GDM1 (cell line): ENCODE measurements at places on chromosomes 1 and 21.

GRCh38 chr1:27554759-27555699 is 48.9 kb downstream of the AHDC1 start:
- DNase-seq = no peak

- no peak for DNase-seq
These were observed 24.3 kb upstream of the MYBPHL start for GRCh38 chr1:109331113-109331512.

DNA sequence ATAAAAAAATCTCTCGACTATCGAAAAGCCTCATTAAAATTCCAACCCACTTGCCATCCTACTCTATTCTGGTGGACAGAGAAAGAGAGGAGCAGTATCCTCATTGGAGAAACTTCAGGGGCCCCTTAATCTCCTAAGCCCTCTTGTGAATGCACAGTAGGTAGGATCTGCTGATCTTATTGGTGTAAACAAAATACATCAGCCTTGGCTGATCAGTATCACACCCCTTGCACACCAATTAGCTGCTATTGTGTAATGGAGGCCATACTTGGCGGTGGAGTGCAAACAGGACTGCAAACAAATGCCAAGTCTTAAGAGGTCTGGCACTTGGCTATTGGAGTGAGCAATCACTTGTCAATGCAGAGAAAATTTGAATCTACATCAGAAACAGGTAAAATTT is 15.7 kb downstream of the VCAM1 start:
- no peak for DNase-seq

- DNase-seq = no peak
These were observed 7.7 kb upstream of the PAFAH2 start for GRCh38 chr1:26005434-26006105.

- no peak for DNase-seq
These were observed 25.4 kb downstream of the NUAK2 start for GRCh38 chr1:205296154-205296553.

DNA sequence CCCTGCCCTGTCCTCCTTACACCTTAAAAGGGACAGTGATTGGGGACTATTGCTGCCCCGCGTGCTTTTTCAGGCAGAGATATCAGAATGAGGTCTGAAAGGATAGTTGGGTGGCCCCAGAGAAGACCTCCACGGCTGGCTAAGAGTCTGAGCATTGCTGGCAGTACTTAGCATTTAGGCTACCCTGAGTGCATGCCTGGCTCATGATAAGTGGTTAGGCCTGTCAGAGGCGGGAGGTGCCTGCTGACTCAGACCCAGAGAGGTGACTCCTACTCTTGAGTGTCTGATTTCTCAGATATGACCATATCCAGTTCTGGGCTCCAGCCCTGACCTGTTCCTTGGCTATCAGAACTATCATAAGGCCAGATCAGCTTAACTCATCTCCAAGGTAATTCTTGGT is 213.7 kb downstream of the PBX1 start:
- no peak for DNase-seq

GRCh38 chr1:9717193-9718005 is 65.9 kb downstream of the PIK3CD start:
- DNase-seq = peak; percentile 72

GRCh38 chr1:226360106-226360746 is 47.7 kb downstream of the PARP1 start:
- no peak for DNase-seq

DNA sequence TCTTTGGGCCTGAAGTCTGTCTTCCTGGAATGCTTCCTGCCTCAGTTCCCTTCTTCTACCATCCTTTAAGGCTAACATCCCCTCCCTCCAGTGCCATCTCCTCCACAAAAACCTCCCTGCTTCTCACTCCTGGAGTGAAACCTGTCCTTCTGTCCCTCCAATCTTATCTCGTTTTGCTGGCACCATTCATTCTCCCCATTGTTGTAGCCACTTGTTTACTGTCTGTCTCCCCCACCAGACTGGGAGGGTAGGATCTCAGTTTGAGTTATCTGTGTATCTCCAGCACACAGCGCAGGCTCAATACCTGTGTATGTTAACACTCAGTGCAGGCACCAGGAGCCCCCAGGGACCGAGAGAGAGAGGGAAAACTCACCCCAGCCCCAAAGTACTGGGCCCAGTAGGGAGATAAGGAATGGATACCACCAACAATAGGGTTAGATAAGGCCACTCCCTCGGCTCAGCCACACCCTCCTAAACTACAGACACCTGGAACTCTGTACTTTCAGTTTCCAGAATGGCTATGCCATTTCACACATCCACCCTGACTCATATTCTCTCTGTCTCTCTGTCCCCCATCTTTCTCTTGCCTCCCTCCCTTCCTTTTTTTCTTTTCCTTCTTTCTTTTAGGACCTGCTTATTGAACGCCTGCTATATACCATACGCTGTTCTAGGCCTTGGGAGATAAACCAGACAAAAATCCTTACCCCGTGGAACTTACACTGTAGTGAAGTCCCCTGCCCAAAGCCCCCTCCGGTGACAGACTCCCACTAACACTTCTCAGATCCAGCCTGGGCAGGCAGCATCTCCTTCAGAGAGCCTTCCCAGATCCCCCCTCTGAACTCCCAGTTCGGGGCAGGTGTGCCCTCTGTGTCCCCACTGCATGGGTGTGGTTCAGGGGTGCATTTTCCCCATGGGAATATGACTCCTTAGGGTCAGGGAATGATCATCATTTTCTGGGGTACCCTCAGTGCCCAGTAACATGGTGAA is 3.3 kb upstream of the SSBP3 start:
- DNase-seq = no peak

GRCh38 chr1:204463125-204464060 is 31.2 kb downstream of the PIK3C2B start:
- DNase-seq = no peak

- DNase-seq = no peak
These were observed 119.1 kb upstream of the RUNX3 start for GRCh38 chr1:25049190-25049589.

DNA sequence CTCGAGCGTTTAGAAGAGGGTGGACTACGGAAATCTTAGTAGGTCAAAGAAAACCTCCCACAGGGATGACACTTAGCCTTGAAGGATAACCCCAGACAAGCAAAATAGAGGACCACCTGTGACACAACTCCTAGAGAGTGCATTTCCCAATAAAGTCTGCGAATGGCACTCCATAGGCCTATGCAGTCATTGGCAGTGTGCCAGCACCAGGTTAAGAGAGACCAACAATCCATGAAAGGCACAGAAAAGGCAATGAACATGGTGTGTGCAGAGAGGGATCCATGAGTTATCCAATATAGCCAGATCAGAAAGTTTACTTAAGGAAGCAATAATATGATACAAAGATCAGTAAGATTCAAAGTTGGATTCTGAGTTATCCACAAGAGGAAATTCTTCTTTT is 45.2 kb upstream of the FMO2 start:
- no peak for DNase-seq

- DNase-seq = no peak
These were observed 33.4 kb downstream of the OR2G3 start for GRCh38 chr1:247638781-247639180.

GRCh38 chr1:22075718-22076117 is 23.2 kb downstream of the CDC42 start:
- peak; percentile 29 for DNase-seq

DNA sequence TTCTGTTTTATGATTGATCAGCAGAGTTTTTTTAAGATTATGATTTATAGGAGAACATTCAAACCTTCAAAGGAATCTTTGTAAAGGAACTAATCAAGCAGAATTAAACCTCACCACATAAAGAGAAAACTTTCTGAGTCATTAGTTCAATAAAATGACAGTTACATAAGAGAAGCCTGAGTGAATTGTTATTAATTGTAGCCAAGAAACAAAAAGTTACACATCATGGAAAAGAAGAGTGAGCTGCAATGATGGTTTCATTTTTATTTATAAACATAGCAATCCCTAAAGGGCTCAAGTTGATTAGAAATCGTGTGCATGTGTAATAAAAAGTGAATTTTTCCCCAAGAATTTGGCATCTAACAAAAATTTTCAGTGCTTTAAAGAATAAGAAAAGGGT is 731.4 kb downstream of the LTN1 start:
- DNase-seq = no peak

GRCh38 chr1:160519642-160520435 is 3.2 kb downstream of the SLAMF6 start:
- DNase-seq = no peak

GRCh38 chr1:165851034-165851658 is 23.7 kb downstream of the UCK2 start:
- no peak for DNase-seq

- no peak for DNase-seq
These were observed 4.2 kb upstream of the PADI1 start for GRCh38 chr1:17200756-17201155.

DNA sequence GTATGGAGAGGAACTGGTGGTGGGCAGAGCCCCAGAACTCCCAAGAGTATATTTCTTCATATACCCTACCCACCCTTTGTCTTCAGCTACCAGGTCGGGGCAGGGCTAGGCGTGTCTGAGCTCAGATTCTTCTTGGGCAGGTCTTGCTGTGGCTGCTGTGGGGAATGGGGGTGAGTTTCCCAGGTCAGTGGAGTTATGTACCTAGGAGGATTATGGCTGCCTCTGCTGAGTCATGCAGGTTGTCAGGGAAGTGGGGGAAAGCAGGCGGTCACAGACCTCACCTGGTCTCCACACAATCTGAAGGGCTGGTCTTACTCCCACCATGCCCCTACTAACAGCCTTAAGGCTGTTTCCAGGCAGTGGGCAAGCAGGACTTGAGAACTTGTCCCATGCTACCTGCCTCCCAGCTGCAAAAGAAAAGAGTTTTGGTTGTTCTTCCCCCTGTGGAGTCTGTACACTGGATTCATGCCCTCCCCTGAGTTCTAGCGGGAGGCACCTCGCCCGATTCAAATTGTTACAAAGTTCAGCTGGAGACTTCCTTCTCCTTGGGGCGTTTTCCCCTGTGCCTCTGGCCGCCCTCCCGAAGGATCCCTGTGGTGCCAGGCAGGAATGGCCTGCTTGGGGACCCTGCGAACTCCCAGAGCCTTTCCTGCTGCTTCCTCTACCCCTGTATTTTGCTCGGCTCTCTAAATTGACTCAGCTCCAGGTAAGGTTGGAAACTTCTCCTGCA is 58.6 kb downstream of the NPHS2 start:
- no peak for DNase-seq

- no peak for DNase-seq
These were observed 404.8 kb downstream of the KCTD3 start for GRCh38 chr1:215971793-215972441.

- DNase-seq = no peak
These were observed 917 bp downstream of the STX12 start for GRCh38 chr1:27773826-27774445.

DNA sequence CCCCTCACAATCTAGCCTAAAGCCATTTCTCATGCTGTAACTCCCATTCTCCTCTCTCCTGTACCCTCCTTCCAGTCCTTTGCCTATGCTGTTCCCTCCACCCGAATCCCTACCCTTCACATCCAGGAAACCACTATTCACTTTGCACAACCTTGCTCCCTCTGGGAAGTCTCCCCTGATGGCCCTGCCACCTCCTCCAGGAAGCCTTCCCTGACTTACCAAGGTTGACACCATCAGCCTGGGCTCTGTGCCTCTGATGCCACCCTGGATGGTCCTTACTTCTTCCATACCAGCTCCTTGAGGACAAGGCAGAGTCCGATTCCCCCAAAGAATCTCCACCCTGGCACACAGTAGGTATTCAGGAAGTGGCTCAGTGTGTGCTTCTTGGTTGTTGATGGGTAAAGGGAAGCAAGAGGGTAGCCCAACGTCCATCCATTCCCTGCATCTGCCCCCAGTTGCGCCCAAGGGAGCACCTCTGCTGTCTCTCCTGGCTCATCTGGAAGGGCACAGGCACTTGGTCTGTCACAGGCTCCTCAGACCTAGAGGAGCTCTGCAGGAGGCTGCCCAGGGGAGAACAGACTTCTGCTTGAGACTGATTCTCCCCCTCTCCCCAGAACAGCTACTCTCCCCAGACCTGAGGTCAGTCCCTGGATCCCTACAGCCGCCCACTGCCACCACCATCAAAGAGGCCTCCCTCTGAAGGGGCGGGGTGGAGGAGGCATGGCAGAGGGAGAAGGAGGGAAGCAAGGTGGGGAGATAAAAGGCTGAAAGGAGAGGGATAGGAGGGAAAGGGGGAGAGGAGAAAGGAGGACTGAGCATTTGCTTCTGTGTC is 36.1 kb upstream of the ZC3H12A start:
- DNase-seq = no peak

DNA sequence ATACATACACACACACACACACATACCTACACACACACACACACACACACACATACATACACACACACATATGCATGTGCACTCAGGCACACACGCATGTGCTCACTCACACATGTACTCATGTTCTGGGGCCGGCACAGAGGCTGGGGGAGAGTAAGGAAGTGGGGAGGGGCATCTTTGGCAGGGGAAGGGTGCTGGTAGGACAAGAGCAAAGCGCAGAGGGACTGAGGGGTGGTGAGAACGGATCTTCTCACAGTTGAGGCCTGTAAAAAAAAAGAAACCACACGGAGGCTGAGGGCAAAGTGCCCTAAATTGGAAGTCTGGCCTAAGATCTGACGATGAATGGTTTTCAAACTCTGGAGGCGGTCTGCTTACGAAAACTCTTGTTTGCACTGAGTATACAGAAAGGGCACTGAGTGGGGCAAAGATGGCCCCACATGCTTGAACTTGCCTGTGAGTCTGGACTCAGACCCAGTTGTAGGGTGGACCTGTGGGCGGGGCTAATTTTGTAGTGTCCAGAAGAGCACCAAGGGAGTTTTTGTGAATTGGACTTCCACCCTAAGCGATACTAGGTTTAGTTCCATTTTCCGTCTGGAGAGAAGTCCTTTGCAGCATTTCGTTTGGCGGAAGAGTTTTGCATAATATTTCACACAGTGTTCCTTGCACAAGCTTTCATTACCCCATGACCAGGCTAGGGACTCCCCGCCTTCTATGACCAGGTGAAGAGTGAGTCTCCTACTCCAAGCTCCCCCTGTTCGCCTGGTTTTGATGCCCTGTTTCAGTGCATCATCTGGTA is 79.3 kb upstream of the LYST start:
- no peak for DNase-seq

- DNase-seq = no peak
These were observed 338.1 kb downstream of the TGFB2 start for GRCh38 chr1:218683242-218683641.

GRCh38 chr1:186768906-186769305 is 59.8 kb upstream of the PLA2G4A start:
- DNase-seq = no peak

DNA sequence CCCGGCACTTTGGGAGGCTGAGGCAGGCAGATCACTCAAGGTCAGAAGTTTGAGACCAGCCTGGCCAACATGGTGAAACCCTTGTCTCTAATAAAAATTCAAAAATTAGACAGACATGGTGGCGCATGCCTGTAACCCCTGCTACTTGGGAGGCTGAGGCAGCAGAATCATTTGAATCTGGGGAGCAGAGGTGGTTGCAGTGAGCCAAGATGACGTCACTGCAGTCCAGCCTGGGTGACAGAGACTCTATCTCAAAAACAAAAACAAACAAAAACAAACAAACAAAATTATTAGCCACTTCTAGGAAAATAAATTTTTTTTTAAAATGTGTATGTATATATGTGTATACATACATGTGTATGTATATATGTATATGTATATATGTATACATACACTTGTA is 320.3 kb upstream of the ADGRL4 start:
- no peak for DNase-seq

GRCh38 chr1:198330982-198331615 is 174.3 kb downstream of the NEK7 start:
- DNase-seq = no peak

GRCh38 chr1:209815931-209816341 is 10.0 kb upstream of the IRF6 start:
- no peak for DNase-seq

GRCh38 chr1:226717256-226717909 is 21.7 kb downstream of the ITPKB start:
- DNase-seq = peak; percentile 74
